D721Med (cell line): ENCODE measurements at places on chromosomes 1 and 21.

GRCh38 chr1:94864821-94865220 is 44.7 kb downstream of the SLC44A3 start:
- DNase-seq, result no peak

DNA sequence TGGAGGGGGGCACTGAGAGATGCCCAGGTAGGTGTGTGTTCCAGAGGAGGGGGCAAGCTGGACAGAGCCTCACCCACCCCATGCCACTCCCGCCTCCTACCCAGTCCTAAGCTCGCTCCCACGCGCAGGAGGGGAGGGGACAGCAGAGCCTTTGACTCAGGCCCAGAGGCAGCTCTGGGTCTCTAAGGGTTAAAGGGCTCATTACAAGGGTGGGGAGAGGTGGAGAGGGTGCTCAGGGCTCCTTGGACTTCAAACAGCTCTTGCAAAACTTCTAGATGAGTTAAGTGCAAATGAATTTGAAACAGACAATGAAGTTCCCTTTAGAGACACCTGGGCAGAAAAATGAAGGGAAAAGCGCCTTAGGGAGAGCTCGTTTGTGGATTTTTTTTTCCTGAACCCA is 104.2 kb upstream of the CASZ1 start:
- no peak for DNase-seq

DNA sequence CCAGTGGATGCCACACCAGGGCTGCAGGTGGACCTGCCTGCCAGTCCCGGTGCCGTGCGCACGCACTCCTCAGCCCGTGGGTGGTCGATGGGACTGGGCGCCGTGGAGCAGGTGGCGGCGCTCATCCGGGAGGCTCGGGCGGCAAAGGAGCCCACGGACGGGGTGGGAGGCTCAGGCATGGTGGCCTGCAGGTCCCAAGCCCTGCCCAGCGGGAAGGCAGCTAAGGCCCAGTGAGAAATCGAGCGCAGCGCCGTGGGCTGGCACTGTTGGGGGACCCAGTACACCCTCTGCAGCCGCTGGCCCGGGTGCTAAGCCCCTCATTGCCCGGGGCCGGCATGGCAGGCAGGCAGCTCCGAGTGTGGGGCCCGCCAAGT is 1171.8 kb upstream of the B3GALT2 start:
- no peak for DNase-seq

DNA sequence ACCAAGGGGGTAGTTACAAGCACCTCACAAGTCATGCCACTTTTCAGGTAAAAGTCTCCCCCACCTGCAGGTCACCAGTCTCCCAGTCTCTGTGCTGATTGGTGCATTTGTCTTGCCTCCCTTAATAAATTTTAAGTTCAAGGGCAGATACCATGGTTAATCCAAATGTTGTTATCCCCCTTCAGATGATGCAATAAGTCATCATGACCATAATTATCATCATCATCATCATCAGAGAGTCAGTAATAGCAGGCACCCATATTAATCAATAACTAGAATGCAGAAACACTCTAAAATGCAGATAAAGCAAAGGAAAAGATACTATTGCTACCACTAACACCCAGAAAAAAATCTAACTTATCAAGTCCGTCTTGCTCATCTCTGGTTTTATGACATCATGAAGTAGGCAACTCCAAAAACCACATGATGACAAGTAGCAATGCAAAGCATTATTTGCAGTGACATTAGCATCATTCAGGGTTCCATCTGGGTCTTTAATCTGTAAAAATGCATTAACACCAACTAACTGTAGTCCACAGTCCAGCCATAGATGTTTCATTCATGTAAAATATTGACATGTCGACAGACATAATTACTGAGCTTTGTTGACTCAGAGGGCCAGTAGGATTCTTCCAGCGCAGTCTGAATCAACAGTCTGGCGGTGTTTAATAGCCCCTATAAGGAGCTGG is 492.0 kb upstream of the RUNX1 start:
- DNase-seq, result no peak

DNA sequence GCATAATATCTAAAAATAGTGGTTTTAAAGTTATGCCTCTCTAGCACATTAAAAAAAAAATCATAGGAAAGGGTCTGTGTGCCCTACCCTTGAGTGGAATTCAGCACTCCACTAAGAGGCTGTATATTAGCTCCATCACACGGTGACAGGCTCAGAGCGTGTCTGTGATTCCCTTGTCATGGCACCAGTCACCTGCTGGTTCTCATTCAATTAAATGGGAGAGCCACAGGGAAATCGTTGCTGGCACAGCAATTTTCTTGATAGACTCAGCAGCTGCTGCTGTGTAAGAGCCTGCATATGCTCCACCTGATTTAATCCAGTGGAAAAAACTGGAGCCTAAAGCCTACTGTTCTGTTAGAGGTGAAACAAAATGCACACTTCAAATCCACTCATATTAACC is 9.5 kb downstream of the ATP6V1G3 start:
- no peak for DNase-seq
